Stimulated activated CD8-positive, alpha-beta memory T cell treated with anti-CD3 and anti-CD28 coated beads, Interleukin-15, amount 100 ng/mL, for 48 hours (primary cell): ENCODE measurements at places on chromosomes 1 and 21.

DNA sequence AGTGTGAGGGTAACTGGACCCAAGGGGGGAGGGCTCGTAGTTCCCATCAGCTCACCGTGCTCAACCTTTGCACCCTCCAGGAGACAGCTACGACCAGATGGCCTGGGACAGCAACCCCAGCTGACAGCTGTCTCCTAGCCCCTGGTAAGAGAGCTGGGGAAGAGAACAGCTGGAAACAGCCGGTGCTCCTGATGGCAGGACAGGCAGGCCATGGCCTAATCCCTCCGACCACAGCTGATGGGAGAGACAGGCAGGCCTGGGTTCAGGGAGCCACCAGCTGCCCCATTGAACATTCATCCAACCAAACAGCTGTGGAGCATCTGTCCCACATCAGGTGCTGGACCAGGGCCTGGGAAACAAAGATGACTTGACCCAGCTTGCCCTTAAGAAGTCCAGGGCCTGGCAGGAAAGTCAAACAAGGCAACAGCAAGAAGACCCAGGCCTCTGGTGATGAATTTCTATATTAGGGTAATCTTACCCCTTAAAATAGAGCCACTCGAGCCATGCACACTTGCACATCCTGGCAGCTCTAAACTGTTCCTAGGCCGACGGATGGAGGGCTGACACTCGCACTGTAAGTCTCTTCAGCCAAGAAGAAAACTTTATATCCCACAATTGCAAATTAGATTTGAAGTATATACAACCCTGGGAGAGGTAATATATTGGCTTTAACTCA, 12.2 kb downstream of the OLFML2B start:
- DNase-seq: no peak

- no peak for DNase-seq
Measured at GRCh38 chr1:167605576-167605975, 24.5 kb upstream of the RCSD1 start.

DNA sequence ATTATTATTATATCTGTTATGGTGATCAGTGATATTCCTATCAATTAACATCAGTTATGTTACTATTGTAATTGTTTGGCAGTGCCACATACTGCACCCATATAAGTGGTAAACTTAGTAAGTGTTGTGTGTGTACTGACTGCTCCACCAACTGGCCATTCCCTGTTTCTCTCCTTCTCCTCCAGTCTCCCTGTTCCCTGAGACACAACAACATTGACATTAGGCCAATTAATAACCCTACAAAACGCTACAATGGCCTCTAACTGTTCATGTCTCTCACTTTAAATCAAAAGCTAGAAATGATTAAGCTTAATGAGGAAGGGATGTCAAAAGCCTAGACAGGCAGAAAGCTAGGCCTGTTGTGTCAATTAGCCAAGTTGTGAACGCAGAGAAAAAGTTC, 6.6 kb upstream of the THRAP3 start:
- no peak for DNase-seq

GRCh38 chr1:86750530-86750929, 46.2 kb downstream of the SH3GLB1 start:
- DNase-seq: no peak

- no peak for DNase-seq
Measured at GRCh38 chr1:58158506-58159433, 387.8 kb downstream of the OMA1 start.

DNA sequence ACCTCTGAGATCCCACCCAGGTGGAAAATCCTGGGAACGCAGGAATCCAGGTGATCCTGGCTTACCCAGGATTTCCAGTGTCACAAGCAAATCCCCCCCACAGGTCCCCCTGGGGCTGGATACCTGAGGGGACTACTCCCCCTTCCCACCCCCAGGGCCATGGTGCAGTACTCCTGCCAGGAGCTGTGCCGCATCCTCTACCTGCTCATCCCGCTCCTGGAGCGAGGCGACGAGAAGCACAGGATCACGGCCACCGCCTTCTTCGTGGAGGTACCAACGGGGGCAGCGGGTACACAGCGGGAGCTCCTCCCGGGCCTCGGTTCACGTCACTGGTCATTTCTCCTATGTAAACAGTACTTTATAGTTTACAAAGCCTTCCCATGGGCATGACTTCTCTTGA, 20.4 kb upstream of the TTC4 start:
- DNase-seq: no peak

- DNase-seq: no peak
Measured at GRCh38 chr1:228475812-228476211, 11.4 kb upstream of the RNF187 start.

DNA sequence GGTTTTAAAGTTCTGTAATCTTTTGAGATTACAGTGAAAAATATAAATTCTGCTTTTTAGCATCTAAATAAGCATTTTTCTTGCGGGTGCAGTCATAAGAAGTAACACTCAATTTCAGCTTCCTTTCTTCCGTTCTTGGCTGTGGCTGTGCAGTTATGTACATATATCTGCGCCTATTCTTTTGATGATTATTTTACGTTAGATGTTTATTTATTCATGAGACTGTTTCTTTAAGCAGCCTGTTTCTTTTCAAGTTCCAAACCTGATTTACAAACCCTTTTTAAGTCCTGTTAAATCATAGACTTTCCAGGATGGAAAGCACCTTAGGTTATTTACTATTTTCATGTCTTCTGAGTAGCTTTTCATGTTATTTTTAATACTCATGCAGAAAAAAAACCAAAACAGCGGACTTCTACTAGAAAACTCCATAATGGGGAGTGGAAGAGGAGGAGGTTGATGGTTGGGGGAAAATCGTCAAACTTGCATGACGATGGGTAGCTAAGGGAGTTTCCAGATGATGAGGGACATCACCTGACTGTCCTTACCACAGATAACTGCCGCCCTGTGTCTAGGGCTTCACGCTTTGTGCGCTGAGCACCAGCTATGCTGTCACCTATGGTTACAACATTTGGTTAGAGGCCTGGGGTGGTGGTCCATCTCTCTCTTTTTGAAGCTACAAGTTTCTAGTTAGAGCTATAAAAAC, 2.6 kb downstream of the PRDM2 start:
- peak; percentile 38 for DNase-seq

DNA sequence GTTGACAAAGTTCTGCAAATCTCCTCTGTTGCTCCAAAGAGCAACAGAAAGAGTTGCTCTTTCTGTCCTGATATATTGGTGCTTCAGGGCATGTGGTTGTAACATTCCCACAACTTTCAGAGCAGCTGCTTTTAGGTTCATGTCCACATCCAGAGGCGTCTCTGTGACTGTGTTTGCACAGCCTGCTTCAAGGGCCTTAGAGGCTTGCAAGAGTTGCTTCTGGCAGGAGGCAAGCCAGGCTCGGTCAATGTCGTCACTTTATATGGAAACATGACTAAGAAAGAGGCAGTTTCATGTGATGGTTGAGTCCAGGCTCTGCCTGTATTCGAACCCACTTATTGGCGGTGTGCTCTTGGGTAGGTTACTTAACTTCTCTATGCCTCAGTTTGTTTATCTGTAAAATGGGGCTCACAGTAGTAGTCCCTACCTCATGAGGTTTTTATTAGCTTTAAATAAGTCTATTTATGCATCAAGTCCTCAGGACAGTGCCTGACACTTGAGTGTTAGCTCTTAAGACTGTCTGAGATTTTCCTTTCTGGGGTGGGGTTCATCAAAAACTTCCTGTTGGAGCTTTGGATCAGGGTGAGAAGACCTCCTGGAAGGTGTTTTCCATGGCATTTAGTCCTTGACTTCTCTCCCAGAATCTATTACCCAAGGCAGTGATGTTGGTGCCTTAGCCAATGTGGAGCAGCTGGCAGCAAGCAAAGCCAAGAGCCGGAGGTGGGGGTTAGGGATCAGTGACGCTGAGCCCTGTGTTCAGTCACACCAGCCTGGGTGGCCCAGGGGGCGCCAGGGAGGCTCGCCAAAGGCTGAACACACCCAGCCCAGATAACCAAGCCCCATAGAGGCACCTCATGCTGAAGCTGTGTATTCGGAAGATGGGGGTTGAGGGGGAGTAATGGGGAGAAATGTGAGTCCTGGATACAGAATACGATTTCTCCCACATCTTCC, 18.9 kb downstream of the LHX4 start:
- no peak for DNase-seq

GRCh38 chr1:196544617-196545016, 63.6 kb downstream of the KCNT2 start:
- DNase-seq: no peak

DNA sequence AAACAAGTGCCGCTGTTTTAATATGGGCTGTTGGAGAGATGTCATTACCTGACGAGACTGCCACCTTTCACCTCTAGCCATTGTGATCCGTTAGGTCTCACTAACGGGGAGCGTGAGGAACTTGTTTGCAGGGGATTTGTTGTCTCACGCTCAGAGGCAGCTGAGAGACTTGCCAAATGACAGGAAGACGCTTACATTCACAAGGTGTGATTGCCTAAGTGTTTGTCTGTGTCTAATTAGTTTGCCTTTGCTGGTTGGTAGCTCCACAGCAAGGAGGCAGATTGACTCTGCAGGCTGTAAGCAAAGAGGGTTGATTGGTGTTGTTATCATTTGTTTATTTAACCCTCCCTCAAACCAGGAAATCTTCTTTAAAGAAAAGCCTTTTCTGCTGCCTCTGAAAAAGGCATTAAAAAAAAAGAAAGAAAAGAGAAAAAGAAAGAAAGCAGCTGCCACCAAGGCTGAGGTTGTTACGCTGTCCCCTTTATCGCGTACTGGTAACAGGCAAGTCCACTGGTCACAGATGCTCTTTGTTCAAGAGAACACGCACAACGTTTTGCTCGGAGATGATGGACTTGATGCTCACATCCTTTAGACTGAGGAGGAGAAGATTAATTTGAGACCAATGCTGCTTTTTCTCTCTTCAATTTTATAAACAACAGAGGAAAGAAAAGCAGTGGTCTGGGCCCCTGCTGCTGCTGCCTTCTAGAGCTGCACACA, 203.9 kb downstream of the ZNF326 start:
- no peak for DNase-seq

GRCh38 chr1:41397753-41398330, 36.6 kb downstream of the FOXO6 start:
- DNase-seq: no peak

- DNase-seq: no peak
Measured at GRCh38 chr1:46749404-46749803, 30.5 kb upstream of the EFCAB14 start.

- DNase-seq: no peak
Measured at GRCh38 chr21:34813266-34813894, 144.6 kb downstream of the CLIC6 start.

DNA sequence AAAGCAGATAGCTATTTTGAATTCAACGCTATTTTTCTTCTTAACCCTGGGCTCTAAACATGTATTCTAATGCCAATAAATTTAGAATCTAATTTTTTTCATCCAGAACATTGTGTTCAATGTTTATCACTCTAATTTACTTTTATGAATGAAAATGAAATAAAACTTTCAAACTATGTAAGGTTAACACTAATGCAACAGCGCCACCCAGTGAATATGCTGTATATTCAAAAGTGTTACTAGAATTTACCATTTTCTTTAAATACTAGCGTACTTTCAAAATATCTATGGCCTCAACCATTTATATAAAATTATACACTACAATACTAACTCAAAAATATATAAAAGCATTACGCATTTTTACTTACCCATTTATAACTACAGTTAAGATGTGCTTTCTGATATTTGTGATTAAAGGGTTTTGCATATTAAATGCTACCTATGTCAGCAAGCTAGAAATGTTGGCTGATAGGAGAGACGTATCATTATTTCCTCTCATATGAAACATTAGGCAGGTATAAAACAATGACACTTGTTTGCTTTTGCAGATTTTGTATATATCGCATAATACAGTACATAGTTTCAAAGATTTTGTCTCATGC, 5.9 kb upstream of the NUF2 start:
- no peak for DNase-seq

- DNase-seq: no peak
Measured at GRCh38 chr1:215220346-215220745, 137.8 kb downstream of the KCNK2 start.

DNA sequence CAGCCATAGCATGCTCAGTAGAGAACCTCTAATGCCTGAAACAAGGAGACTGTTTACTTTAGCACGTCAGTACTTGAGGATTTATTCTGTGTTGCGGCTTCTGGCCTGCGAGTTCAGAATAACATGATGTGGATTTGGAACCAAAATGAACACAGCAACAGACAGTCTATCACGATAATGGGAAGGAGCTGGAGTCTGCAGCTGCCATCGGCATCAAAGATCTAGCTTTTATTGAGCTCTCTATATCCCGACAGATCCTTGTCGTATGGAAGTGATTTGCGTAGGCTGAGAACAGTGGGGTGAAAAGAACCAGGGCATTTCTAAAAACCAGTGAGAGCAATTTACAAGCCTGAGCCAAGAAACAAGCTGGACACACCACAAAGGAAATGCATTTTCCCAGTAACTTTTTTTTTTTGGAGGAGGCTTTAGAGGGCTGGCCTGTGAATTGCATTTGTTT, 294.2 kb downstream of the KIF26B start:
- DNase-seq: no peak

DNA sequence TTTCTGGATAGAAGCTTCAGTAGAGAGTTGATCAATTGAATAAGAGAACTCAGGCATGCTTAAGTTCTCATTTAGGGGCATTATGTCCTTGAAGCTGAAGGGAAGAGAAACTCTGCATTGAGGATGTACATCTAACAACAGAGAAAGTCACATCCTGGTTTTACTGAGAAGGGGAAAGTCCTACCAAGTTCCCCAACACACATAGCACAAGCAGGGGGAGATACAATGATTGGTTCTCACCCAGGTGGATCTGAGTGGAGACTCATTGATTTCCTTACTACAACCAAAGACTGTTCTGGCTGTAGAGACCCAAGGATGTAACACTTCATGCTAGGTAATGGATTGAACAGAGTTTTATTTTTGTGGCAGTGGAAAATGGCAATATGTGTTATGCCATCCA, 1.0 kb upstream of the KRTAP20-1 start:
- no peak for DNase-seq

- DNase-seq: no peak
Measured at GRCh38 chr1:223143537-223144248, 645 bp upstream of the TLR5 start.

DNA sequence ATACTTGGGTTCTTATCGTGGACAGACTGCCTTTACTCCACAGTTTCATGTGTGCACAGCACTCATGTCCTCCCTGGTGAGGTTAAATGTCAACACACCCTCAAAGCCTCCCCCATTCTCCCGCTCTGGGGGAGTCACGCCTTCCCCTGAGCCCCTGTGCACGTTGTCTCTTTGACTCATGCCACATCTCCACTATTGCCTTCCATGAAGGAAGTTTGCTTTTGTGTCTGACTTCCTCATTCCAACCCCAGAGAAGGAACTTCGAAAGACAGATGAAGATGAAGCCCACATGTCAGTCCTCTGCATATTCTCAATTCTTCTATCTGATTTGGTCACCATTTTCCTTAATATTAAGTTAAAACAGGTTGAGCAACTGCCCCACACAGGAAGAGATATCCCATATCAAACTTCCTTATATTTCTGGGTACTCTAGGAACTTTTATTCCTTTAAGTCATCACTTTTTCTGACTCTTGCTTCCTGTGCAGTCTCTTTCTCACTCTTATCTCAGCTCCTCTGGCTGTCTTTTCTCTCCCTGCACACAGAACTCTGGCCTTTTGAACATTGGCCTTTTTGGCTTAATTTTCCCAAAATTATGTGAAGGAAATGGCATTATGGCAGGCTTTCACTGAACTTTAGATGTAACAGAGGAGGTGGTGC, 41.5 kb downstream of the C4BPA start:
- DNase-seq: no peak
